NB4 (cell line): ENCODE measurements at places on chromosomes 5 and 9.
A peak's percentile ranks its signal among the peaks of the same experiment; 100 is the strongest.

GRCh38 chr5:33743099-33743498 is 148.7 kb downstream of the ADAMTS12 start:
- DNase-seq: no peak

DNA sequence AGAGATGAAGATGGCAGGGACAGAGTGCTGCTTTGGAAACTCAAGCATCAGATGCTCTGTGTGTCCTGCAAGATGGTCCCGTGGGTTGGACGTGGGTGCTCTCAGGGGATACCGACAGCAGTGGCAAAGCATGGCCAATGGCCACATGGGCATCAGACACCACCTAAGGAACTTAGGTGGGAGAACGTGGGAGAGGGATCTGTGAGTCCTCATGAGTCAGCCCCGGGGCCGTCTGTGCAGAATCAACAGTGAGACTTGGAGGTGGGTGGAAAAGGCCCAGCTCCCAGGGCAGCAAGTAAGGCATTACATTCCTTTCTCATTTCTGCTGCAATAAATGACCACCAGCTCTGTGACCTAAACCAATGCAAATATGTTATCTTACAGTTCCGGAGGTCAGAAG is 77.0 kb downstream of the RAD23B start:
- DNase-seq: no peak

DNA sequence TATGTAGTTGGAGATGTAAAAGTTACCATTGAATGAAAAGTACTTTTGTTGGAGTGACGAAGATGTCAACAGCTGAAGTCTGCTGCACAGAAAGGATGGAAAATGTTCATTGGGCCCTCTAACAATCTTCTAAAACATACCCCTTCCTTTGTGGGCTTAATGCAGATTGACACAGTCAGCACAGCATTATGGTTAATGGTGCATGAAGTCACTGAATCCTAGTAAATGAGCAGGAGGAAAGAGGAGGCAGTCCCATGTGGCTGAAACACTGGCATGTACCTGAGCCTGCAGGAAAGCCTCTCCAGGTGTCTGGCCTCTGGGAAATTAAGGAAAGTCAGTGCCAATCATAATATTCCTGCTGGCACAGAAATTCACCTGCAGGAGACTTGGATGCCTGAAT is 153.8 kb downstream of the ARL15 start:
- DNase-seq: no peak

GRCh38 chr5:86748538-86749105 is 130.9 kb downstream of the COX7C start:
- DNase-seq: no peak

DNA sequence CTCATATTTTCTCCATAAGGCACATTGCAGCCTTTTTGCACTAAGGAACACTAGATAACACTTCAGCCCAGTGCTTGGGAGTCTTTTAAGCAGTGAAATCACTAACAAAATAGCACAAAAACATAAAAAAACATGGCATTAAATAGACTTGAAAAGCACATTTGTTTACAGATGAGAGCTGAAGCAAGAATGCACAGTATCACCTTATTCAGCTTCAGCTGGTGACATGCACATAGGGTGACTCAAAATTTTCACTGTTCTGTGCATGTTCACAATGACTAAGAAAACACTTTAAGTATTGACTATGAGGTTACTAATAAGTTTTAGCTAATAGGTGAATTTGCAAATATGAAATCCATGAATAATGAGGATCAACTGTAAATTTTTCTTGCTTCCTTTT is 293.9 kb upstream of the TARS1 start:
- no peak for DNase-seq

DNA sequence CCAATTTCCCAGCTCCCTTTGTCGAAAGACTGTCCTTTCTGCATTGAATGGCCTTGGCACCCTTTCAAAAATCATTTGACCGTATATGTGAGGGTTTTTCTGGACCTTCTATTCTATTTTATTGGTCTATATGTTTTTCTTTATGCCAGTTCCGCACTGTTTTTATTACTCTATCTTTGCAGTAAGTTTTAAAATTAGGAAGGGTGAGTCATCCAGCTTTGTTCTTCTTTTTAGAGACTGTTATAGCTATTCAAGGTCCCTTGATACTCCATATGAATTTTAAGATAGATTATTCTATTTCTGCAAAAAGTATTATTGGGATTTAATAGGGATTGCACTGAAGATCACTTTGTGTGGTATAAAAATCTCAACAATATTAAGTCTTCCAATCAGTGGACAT is 44.2 kb upstream of the STARD4 start:
- peak; percentile 36 for DNase-seq

- no peak for DNase-seq
These were observed 36.8 kb downstream of the PIP5K1B start for GRCh38 chr9:68741704-68742332.

DNA sequence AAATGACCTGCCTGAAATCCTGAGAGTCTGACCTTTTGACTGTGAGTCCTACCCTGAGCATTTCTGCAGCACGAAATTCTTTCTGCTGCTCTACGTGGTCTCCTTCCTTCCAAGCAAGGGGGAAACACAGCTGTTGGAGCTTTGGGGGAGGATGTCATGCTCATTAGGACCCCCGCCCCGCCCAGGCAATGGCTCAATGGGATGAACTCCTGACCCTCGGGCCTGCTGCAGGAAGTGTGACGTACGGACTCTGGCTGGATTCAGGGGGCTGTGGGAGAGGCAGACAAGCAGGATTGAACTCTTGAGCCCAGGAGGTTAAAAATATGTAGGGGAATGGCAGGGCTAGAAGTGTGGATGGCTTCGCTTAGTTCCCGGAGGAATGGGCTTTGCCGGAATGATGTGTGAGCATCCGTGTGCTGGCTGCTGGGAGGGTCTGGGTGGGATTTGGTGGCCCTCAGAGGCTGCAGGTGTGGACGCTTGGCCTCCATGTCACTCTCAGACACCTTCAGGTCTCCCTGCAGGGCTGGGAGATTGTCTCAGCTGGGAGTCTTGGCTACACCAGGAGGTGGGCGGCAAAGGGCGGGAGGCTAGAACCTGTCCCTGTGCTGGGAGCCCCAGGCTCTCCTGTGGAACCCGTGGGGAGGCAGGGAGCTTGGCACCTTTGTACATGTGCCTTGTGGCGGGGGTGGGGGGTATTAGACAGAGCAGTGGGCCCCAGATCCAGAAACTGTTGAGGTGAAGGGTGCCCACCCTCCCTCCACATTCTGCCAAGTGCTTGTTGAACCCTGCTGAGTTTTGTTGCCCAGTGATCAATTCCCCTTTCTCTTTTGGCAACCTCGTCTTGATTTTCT is 26.3 kb downstream of the STC2 start:
- no peak for DNase-seq

GRCh38 chr5:132233081-132233480 is 5.4 kb upstream of the P4HA2 start:
- DNase-seq: no peak

GRCh38 chr9:34400275-34400674 is 23.6 kb upstream of the MYORG start:
- no peak for DNase-seq

DNA sequence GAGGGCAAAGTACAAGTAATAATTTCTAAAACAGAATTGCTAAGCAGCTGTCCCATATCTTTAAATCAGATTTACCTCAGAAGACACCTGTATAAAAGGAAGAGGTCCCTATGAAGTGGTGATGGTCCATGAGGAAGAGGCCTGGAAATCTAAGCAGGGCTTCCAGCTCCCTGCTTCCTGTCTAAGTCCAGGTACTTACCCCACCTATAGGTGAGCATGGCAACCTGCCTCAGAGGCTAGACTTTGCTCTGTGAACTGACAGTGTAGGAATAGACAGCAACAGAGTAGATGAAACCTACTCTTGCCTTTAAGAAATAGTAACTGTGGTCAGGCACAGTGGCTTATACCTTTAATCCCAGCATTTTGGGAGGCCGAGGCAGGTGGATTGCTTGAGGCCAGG is 55.8 kb upstream of the ARRDC3 start:
- DNase-seq: no peak

DNA sequence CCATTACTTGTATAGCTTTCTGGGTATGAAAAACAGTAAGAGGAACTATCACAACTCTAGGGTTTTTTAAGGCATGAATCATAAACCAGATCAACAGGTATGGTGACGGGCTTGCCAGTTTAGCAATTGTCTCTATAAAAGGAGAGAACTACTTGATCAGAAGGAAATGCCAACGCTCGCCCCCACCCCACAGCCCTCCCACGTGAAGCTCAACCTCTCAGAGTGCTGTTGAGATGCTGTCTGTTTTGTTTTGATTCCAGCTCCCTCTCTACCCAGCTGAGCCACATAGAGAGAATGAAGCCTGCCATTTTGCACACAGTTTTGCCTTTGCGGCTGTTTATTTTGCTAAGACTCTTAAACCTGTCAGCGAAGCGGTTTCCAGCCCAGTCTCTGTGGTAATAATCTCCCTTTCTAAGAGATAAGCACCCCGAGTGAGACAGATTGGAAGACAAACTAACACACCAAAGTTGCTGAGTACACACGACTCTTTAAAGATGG is 257.9 kb upstream of the ANKRD55 start:
- peak; percentile 52 for DNase-seq

DNA sequence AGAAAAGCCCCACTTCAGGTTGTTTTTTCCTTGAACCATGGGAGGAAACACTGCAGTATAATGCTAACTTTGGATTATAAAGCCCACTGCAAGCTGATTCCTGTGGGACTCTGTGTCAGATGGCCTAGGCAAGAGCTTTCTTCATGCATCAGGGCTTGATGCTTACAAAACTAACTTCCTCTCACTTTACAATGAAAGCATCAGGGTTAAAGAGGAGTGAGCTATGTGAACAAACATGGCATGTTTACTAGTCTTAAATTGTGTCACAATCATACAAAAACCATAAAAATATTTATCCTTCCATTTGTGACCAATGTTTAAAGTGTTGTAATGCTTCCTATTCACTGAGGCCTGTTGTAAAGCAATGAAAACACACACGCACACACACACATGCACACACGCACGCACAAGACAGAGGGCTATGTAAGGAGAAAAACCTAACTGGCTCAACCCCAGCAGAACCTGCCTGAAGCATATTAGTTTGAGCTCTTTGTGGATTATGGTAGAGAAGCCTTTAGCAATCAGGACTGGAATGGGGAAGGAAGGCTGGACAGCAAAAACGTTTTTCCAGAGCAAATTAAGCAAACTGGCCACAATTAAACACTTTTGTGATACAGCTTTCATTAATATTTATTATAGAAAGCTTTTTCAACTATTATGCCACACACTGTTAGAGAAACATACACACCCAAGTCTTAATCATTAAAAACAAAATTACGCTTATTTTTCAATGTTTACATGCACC is 122.2 kb downstream of the AUH start:
- no peak for DNase-seq

DNA sequence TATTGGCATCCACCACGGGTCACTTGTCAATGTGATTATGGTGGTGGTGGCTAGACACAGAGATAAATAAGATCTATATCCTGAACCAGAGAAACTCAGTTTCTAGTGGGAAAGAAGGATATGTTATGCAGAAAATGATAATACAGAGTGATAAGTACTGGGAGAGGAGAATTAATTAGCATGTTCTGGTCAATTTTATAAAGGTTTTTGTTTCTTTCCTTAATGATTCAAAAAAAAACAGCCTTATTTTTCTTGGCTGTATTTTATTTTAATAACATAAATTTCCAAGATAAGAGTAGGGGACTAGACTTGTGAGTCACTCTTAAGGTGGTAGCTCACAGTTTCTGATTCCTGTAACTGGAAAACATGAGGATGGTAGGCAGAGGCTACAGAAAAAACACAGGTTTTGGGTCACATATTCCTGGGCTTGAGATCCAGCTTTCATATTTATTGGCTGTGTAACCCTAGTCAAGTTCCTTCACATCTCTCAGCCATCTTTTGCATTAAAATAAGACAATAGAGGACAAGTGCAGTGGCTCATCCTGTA is 350.3 kb upstream of the RPS23 start:
- DNase-seq: no peak

- no peak for DNase-seq
These were observed at the start of gene PCDHB16 for GRCh38 chr5:141182248-141182647. Gene PCDHB16, plus strand, starts transcription at chr5:141182387. Its CDS starts 173 bp downstream, at chr5:141182560.

- DNase-seq: no peak
These were observed 2229.4 kb upstream of the WWC1 start for GRCh38 chr5:166062094-166062493.

DNA sequence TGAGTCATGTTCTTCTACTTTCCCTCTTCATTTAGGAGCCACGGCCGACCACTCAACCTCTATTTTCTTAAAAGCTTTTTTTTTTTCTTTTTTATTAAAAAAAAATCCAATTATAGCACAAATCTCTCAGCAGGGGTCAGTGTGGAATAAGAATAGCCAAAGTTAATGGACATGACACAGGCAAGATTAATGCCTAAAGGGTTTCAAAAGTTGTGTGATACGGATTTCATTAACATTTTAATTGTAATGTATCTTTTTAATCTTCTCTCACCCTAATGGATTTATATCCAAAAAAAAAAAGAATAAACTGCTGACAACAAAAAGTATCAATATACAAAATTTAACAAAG is 5.4 kb downstream of the NACC2 start:
- DNase-seq: peak; percentile 68

DNA sequence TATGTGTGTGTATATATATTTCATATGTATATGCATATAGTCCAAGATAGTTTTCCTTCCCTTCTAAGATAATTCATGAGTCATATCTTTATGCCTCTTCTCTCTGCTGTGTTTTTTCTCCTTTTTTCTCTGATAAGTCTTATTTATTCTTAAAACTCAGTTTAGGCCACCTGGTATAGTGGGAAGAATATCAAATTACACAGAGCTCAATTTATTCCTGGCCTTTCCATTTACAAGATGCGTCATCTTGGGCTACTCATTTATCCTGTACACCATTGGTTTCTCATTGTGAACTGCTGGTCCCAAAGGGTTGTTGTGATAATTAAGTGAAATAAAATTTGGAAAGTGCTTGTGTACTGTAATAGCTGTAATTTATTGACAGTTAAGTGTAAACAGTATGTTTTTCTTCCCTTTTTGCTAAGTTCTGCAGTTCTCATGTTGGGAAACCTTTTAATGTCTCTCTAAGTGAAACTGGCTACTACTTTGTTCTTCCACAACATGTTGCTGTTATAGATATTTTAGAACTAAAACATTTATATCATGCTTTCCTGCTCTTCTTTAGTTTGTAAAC is 19.4 kb downstream of the CCDC171 start:
- no peak for DNase-seq

DNA sequence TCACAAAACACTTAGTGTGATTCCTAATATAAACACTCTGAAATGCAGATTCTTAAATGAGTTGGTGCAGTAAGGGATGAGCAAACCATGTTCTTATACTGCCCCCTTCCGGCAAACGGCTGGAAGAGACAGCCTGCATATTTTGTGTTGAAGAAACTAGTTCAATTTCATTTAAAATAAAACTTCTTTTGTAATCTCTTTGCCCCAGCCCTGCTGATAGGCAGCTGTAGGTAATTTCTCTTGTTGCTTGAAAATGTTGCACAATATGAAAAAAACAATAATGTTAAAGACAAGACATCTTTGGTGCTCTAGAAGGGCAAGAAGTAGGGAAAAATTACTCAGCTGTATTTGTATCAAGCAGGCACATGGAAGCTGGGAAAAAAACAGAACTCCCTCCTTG is 89.7 kb upstream of the CCNG1 start:
- peak; percentile 71 for DNase-seq
